Brain pericyte (primary cell): ENCODE measurements at places on chromosomes 3 and 15.
A peak's percentile ranks its signal among the peaks of the same experiment; 100 is the strongest.

- peak; percentile 65 for DNase-seq
Observed at GRCh38 chr15:40047415-40048210, 8.6 kb upstream of the SRP14 start.

GRCh38 chr3:61015408-61015807 is 235.8 kb downstream of the FHIT start:
- DNase-seq, result no peak

DNA sequence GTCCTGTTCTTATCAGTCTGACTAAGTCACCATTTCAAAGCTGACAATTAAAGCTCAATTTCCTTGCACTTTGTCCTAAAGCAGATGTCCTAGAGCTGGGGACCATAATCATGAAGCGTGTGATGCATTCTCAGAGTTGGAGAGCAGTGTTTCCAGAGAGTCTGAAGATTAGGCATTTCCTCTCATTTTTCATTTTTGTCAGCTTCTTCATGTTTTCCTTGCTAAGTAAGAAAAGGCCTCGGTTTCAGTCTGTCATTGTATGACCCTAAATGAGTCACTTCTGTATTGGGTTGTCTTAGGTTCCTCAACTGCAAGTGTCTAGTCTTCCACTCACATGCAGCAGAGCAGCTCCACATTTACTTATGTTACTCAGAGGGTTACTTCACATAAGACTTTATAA is 257.2 kb upstream of the TPRG1 start:
- DNase-seq, result no peak

DNA sequence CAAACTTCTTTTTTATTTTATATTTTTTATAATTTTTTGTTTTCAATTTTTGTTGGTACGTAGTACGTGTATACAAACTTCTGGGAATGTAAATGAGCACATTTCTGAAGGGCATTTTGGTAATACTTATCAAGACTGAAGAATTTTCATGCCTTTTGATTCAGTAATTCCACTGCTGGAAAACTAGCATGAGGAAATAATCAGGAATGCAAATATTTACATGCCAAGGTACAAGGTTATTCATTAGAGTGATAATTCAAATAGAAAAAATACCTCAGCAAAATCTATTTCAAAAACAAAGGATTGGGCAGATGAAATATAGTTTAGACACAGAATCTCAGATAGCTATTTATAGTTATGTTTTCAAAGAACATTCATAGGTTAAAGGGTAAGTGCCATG is 128.7 kb downstream of the DMXL2 start:
- DNase-seq, result no peak

GRCh38 chr3:191339316-191339917 is 9.1 kb upstream of the UTS2B start:
- no peak for DNase-seq

DNA sequence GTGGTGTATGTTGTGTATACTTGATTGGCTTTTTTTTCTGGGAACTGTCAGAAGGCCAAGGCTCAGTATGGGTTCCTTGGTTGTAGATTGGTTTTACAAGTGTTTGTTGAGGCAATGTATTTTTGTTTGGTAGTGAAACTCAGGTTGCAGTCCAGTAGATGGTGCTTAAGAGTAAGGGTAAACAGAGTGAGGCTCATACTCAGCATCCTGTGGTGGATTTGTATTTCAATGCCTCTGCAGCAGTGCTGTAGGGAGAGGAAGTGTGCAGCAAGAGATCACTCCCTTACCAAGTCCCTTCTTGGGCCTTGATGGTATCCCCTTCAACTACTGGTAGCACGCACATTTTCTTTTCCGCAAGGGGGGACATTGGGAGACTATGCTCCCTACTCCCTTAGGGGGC is 428.5 kb upstream of the CNTN3 start:
- no peak for DNase-seq

DNA sequence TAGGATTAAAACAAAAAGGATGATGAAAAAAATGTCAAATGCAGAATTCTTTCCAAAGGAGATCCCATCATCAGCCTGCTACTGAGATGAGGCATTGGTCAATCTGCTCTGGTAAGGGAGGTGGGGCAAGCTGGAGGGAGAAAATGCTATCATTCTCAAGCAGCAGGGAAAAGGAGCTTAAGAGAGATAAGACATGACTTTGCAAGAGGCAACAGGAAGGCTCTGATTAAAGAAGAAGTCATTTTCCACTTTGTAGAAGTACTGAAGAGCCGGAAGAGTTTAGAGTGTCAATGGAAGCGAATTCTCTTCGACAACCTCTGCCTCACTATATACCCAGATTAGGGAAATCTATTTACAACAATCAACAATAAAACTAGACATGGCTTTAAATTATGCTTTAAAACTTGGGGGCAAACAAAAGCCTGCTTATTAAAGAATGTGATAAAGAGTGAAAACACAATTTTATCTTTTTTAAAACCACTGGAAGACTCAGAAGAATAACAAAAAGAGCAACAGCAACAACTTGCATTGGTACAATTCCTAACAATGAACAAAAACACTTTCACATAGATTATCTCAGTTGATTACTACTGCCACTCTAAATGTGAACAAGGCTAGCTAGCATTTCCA is 81.8 kb upstream of the NANOGP8 start:
- DNase-seq, result no peak

DNA sequence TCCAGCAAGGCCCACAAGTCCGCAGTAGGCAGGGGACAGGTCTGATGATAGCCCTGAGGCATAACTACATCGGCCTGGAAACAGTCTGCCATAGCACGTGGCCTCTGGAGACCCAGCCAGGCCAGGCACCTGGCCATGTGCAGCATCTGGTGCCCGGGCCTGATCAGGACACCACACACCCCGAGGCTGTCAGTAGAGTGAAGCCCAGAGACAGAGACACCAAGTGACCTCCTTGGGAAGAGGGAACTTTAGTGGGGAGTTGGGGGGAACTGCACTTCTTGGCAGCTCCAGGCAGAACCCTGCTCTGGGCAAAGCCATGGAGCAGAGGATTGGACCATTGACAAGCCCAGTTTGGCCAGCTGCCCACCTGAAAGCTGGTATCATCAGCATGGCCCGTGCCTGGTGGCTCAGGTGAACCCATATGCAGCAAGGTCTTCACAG is 1.2 kb downstream of the SHISA5 start:
- no peak for DNase-seq

- no peak for DNase-seq
Observed at GRCh38 chr3:122586098-122586497, 8.6 kb downstream of the PARP15 start.

GRCh38 chr15:69127306-69127705 is 33.1 kb upstream of the GLCE start:
- DNase-seq, result no peak

DNA sequence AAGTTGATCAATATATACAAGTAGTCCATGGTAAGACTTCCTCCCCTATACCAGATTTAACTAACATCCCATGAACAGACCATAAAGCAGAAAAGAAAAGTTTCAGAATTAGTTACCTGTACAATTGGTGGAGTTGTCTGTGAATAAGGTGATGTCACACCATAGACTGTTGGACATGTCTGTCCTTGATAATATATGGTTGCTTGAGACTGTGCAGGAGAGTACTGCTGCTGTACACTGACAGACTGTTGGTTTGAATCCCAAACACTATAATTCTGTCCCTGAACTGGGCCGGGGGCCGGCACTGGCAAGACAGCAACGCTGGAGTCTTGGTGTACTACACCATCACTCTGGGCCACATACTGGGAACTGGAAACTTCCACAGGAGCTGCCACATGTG is 77.2 kb downstream of the NBEAL2 start:
- no peak for DNase-seq

DNA sequence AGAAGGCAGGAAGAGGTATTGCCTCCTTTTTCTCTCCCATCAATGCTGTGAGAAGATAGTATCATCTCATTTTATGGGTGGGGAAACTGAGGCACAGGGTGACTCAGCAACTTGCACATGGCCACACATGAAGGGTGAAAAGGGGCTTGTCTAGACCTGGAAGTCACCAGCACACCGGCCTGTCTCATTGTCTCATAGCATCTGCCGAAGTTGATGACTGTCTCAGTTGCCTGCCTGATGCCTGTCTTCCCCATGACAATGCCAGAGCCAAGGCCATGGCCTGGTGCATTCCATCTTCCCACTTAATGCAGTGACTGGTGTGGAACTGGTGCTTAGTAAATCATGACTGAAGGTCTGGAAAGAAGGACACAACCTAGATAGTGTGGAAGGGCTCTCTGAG is 27.9 kb upstream of the PRR23E start:
- DNase-seq, result no peak

GRCh38 chr15:99059010-99059981 is 45.6 kb upstream of the SYNM start:
- DNase-seq, result no peak

GRCh38 chr3:55144015-55144673 is 216.3 kb upstream of the LRTM1 start:
- DNase-seq, result no peak

GRCh38 chr3:126113238-126113555 is 29.3 kb upstream of the SLC41A3 start:
- no peak for DNase-seq

- DNase-seq, result no peak
Observed at GRCh38 chr3:107368654-107369398, 8.4 kb upstream of the CCDC54 start.

GRCh38 chr15:94196531-94196930 is 34.8 kb upstream of the MCTP2 start:
- no peak for DNase-seq
